Metanephros (tissue), 2 donors: ENCODE measurements at places on chromosomes 7 and 10. TPM values are rescaled to one million over a fixed set of nuclear protein-coding genes. Genes with fewer than 3 reads are reported as not detected.

The TMEM225B gene
- total RNA-seq: 1.6 TPM

The CCDC172 gene
- total RNA-seq: not detected

The DEPP1 gene
- 40.5 TPM for total RNA-seq

The POLL gene
- 25.9 TPM for total RNA-seq

The ZNF488 gene
- 2.4 TPM for total RNA-seq

The ZNF12 gene
- 27.8 TPM for total RNA-seq

The EBF3 gene
- total RNA-seq: 12.2 TPM

The CRTAC1 gene
- total RNA-seq: 14.3 TPM

The TCAF2 gene
- total RNA-seq: 2.3 TPM

The MRPS24 gene
- 63.9 TPM for total RNA-seq

The C7orf33 gene
- not detected for total RNA-seq

The ST8SIA6 gene
- total RNA-seq: 1.9 TPM

The CYP3A7 gene
- 0.35 TPM for total RNA-seq

The PNLIPRP3 gene
- not detected for total RNA-seq

The FXYD4 gene
- total RNA-seq: 1.6 TPM

The HKDC1 gene
- total RNA-seq: 9.2 TPM

The CBLL1 gene
- 19.3 TPM for total RNA-seq
